ENCODE measurements at places on chromosomes 11 and 22. TPM values are rescaled to one million over a fixed set of nuclear protein-coding genes. Genes with fewer than 3 reads are reported as not detected.
A peak's percentile ranks its signal among the peaks of the same experiment; 100 is the strongest.

DNA sequence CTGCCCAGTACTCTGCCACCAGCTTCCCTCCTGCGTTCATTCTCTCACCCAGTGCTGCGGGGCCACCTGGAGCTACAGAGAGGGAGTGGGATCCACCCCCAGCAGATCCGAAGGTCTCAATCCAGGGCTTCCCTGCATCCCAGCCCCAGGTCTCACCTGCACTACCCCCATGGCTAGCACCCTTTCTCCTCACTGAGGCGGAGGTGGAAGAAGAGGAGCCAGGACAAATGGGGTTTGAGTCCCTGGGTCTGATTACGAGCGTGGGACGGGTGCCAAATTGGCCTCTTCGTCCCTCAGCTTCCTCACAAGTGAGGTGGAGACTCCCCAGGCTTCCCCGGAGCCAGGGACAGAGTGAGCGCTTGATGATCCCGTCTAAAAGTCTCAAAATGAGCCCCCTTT, 64.2 kb downstream of the NFAM1 start:
- no peak for DNase-seq

DNA sequence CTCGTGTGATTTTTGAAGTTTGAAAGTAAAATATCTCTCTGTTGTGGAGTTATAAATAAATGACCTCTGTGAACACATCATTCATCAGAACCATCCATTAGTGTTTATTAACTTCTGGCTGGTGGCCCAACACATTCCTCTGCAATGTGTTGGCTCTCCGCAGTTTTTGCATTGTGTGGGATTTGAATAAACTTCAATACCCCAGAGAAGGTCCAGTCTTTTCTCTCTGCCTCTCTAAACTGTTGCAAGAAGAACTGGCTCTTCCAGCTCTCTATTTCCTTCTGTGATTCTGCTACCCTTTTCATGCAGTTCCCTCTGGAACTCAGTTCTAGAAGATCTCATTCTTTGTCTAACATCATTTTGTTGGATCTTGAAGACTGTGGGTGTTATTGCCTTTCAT, 125.0 kb upstream of the ARHGAP42 start:
- peak; percentile 89 for DNase-seq

DNA sequence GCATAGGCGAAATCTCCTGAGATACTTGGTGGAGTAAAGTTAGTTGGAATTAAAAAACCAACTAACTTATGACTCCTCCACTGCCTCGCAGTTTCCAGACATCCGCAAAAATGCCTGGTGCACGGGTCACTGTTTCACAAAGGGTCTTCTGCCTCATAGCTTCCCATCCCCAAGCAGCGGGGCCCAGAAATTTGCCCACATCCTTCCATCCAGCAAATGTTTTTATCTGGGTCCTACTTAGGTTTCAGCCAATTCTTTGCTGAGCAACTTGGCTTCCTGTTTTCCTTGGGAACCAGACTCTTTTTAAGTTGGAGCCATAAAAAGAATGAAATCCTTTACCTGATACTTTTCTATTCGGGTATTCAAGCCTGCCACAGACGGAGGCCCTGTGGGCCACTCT, 36.2 kb downstream of the FZD4 start:
- no peak for DNase-seq

GRCh38 chr11:121841487-121842191, 274.4 kb downstream of the BLID start:
- peak; percentile 63 for DNase-seq

DNA sequence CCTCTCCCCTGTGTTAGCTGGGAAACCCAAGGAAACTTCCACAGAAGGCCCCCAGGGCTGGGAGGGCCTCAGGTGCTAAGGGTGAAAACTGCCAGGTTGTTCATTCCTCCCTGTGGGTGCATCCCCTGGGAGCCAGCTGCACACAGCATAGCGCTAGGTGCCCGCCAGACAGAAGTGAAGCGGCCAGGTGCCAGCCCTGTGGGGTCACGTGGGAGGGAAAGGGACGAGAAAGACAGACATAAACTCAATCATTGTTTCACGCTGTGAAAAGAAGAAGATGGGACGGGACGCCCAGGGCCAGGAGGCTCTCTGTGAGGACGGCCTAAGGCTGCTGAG, 31.6 kb upstream of the HMOX1 start:
- DNase-seq = no peak

DNA sequence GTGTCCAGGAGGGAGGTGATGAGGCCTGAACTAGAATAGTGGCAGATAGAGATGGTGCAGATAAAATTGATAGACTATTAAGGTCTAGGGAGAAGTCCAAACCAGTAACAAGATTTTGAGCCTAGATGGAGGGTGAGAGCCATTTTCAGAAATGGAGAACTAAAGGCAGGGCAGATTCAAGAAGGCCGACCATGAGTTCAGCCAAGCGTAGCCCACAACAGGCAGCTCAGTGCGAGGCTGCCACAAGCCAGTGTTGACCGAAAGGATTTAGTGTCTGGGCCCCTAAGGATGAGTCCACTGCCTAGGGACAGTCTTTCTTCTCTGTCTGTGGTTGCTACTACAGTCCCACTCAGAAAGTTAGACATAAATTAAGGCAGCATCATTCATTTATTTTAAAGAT, 51.7 kb downstream of the PPP2R1B start:
- DNase-seq = no peak

DNA sequence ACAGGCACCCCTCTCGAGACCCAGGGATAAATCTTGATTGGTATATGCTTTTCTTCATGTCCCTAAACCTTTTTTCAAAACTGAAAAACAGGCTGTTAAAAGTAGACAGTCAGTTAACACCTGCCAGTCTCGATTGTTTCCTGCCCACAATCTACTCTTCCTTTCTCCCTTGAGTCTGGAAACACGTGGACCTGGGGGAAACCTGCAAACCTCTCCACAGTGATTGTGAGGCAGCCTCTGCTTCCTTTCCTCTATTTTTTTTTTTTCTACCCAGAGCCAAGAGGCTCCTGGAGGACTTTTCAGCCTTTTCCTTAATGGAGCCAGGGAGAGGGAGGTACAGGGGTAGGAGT, 69.4 kb upstream of the CLMP start:
- DNase-seq = no peak

DNA sequence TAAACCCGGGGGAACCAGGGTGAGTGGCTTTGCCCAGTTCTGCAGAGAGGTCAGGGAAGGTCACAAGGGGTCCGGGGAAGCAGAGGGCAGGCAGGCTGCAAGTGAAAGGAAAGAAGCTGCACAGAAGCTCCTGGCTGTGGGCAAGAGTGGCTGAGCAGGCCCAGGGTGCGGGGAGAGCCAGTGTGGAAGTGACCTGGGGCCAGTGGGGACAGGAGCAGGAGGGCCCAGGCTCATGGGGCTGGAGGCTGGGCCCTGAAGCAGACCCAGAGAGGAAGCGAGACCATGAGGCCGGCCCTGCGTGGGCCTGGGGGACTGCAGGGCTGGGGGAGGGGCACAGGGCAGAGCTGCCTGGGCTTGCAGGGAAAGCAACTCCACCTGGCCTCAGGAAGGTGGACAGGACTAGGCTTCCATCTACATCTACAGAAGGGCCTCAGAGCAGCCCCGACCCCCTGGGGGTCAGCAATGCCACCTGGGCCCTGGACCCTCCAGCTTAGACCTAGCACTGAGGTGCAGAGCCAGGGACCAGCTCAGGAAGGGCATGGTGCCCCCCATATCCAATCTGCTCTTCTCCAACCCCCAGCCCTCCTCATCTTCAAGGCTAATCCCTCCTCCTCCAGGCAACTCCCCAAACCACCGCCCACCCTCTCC, 11.6 kb downstream of the IGF2 start:
- DNase-seq = no peak

DNA sequence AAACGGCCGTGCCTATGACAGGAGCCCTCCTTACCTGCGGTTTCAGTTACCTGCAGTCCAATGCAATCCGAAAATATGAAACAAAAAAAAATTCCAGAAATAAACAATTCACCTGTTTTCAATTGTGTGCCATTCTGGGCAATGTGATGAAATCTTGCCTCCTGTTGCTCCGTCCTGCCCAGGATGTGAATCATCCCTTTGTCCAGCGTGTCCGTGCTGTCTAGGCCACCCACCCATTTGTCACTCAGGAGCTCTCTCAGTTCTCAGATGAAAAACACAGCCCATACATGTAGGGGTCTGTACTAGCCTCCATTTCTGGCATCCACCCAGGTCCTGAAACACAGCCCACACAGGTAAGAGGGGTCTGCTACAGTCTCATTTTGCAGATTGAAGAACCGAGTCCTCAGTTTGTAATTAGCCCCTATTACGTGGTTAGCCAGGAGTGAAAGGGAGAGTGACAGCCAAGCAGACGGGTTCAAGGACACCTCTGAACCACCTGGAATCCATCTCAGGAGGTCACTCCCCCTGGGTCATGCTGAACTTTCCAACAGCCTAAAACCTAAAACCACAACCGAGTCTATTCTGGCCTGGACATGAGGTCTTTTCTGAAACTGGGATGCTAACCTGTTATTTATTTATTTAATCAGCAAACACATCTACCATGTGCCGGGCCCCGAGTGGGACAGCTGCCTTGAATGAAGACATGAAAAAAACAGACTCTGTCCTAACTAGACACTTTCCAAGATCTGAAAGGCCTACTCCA, 317.2 kb downstream of the SHANK2 start:
- DNase-seq = no peak

- no peak for DNase-seq
These were observed at the start of gene DCHS1 for GRCh38 chr11:6655790-6656583. Gene DCHS1, minus strand, starts transcription at chr11:6655809. Its CDS starts 14,196 bp downstream, at chr11:6641613.

GRCh38 chr22:35478633-35479107, 62.0 kb upstream of the RASD2 start:
- no peak for DNase-seq

DNA sequence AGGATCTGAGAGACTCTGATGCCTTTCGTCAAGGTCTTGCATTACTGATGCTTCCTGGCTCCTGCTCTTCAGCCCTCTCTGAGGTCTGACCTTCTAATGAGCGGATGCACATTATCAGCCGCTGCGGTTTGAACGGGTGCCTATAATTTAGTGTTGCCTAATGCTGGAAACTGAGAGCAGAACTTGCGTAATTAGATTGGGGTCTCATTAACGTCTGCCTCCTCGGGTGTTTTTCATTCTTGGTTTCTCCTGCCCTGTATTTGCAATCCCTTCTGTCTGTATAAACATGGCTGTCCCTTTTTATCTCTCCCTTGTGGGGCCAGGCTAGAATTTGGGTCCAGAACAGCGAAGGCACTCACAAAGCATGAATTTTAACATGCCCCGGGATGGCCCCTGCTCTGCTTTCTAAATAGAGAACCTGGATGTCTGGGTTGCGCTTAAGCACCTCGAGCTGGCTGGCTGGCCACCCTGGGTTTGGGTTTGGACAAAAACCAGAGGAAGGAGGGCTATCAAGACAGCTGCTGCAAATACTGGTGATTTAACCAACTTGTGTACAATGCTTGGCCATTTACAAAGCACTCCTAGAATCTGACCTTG, 118.6 kb downstream of the TIMP3 start:
- peak; percentile 61 for DNase-seq

DNA sequence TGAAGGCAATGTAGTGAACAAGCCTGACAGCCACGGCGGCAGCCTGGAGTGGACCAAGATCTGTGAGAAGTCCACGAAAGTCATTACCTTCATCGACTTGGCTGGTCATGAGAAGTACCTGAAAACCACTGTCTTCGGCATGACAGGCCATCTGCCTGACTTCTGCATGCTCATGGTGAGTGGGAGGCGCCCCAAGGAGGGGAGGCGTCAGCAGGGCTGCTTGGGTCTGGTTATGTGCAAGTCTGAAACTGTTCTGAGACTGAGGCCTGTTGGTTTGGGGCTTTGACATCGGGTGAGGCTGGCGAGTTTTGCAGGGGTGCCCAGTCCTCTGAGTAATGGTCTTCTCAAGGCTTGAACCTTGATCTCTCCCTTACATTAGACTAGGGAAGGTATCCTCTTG, 11.1 kb downstream of the GTPBP1 start:
- no peak for DNase-seq

DNA sequence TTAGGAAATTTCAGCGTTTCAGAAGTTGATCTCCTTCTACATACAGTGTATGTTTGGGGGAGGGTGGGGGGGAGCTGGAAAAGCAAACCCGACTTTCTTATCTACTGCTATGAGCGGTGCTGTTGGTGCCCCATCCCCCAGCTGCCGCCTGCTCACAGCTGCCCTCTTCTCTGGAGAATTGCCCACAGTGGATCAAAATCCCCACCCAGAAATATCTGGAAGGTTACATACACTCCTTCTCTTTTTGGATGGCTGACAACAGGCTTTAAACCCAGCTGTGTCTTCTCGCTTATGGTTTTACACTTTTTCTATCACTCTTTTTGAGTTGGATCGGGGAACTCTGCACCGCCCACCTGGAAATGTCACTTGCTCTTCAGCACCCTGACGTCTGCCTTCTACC, 56.4 kb downstream of the DHCR7 start:
- no peak for DNase-seq

- DNase-seq = no peak
These were observed 26.2 kb downstream of the OR2AG2 start for GRCh38 chr11:6745465-6746015.

GRCh38 chr11:1533342-1533725, 38.7 kb downstream of the DUSP8 start:
- DNase-seq = no peak

- peak; percentile 21 for DNase-seq
These were observed 122.2 kb downstream of the PLEKHA7 start for GRCh38 chr11:16891964-16892363.

DNA sequence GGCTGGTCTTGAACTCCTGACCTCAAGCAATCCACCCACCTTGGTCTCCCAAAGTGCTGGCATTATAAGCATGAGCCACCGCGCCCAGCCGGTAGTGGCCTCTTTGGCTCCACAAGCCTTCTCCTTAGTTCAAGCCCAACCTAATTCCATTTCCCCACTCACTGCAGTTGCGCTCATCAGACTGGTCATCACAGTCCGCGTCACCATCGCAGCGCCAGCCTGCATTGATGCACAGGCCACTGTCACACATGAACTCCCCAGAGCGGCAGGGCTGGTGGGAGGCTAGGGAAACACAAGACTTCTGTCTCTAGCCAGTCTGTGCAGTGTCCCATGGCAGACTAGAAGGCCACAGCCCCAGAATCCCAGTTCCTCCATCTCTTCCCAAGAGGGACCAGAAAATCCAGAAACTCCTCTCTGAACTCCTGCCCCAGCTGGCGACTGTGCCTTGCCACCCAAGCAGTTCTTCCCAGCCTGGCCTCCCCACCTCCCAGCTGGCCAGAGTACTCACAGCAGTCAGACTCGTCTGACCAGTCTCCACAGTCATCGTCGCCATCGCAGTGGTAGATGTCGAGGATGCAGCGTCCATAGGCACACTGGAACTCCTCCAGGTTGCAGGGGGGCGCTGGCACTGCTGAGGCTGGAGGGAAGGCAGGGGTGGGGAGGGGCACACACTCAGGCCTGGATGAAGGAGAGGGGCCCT, 19.8 kb downstream of the LRP4 start:
- DNase-seq = no peak

Gene TEX12
- not detected for polyA plus RNA-seq

Gene P2RY2
- not detected for polyA plus RNA-seq

Gene CCDC34
- polyA plus RNA-seq = 3.8 TPM

Gene SCO2
- polyA plus RNA-seq = 0.42 TPM

Gene EXT2
- polyA plus RNA-seq = 114 TPM

Gene PRR33
- polyA plus RNA-seq = not detected

Gene SAA2
- not detected for polyA plus RNA-seq

Gene HOATZ
- not detected for polyA plus RNA-seq

Gene EP300
- polyA plus RNA-seq = 9.1 TPM
